CD4-positive, alpha-beta T cell treated with Interleukin-17A for 1 hour (primary cell): ENCODE measurements at places on chromosomes 2 and 18.

- no peak for DNase-seq
These were observed 47.6 kb upstream of the HAAO start for GRCh38 chr2:42839809-42840501.

DNA sequence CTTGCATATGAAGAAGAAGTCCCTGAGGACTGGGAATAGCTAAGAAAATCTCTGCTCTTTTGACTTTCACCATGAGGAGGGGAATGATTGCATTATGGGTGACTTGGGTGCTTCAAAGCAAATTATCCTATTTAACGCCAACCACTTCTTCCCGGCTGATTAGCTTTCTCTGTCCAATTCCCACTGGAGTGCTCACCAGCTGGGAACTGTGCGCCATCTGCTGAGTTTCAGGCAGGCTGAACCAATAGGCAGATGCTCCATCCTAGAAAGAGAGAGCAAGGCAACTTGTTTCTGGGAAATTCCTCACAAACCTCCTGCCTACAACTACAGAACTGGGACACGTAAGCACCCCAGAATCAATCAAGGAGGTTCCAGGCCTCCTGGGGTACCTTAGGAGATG, 49.4 kb downstream of the POLE4 start:
- no peak for DNase-seq

- no peak for DNase-seq
These were observed 108.2 kb upstream of the CAPN13 start for GRCh38 chr2:30915486-30915885.

- no peak for DNase-seq
These were observed 14.1 kb downstream of the ZFP36L2 start for GRCh38 chr2:43212216-43212835.

DNA sequence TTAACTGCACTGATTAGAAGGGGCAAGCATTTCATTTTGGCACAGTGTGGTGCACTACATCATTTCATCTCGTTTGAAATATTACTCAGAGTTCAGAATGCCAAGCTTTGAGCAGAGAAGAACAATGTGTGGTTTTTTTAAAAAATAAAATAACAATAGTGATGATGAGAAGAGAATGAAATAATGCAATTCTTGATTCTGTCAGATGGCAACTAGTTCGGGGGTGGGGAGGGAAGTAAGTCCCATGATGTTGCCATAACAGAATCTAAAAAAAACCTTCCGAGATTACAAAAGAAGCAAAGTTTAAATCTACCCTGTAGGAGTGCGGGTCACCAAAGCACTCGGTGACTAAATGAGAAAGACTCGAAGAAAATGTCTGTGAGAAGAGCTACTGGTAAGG, 490.4 kb downstream of the NR4A2 start:
- DNase-seq, result no peak
